Activated CD4-positive, alpha-beta T cell treated with anti-CD3 and anti-CD28 coated beads for 1 hour (primary cell): ENCODE measurements at places on chromosomes 2 and 18.
A peak's percentile ranks its signal among the peaks of the same experiment; 100 is the strongest.

DNA sequence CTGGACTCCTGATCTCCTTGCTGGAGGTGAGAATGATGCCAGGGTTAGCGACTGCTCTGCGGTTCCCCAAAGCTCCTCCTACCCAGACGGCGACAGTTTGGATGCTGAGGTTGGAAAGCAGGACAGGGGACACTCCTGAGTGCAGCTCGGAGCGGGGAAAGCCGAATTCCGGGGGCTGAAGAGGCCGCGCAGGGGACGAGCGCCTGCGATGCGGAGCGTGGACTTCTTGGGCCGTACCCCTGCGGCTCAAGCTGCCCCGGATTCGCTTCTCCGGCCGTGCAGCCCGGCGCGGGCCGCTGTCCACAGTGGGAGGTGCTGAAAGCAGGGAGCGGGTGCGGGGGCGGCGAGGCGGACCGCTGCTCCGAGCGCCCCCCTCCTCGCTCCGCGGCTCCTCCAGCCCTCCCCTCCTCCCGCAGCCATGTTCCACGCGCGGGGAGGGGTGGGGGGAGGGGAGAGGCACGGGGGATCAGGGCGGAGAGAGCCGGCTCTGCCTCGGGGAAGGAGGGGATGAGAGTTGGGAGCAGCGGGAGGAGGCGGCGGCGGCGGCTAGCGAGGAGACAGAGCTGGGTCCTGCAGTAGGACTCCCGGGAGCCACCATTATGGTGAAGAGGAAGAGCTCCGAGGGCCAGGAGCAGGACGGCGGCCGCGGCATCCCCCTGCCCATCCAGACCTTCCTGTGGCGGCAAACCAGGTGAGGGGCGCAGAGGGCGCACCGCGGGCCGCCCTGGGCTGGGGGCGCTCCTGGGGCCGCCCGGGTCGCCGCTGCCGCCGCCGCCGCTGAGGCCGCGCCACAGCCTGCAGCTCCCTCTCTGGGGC is at the start of gene UNC80:
Gene UNC80 (plus strand): TSS at position 359 of the 816 bp plus-strand sequence. CDS start 241 bp downstream, at position 600.
- DNase-seq: no peak

DNA sequence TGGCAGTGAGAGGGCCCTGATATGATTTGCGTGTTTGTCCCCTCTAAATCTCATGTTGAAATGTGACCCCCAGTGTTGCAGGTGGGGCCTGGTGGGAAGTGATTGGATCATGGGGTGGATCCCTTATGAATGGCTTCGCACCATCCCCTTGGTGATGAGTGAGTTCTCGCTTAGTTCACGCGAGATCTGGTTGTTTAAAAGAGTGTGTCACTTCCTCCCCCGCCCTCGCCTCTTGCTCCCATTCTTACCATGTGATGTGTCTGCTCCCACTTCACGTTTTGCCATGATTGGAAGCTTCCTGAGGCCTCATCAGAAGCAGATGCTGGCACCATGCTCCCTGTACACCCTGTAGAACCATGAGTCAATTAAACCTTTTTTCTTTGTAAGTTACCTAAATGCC is 319.9 kb upstream of the ID2 start:
- DNase-seq: no peak

GRCh38 chr18:61953641-61954040 is 60.8 kb upstream of the RNF152 start:
- DNase-seq: no peak

- DNase-seq: no peak
Observed at GRCh38 chr2:23734416-23734815, 192.5 kb downstream of the ATAD2B start.

DNA sequence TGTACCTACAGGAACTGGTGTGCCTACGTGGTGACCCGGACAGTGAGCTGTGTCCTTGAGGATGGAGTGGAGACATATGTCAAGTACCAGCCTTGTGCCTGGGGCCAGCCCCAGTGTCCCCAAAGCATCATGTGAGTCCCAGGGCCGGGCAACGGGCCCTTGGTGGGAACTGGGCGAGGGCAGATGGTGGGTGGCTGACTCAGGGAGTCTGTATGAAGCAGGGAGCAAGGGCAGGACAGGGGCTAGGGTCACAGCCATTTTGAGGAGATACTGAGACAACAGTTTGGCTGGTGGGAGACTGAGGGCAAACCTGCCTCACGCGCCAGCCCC is 1.7 kb downstream of the EMILIN1 start:
- DNase-seq: no peak

DNA sequence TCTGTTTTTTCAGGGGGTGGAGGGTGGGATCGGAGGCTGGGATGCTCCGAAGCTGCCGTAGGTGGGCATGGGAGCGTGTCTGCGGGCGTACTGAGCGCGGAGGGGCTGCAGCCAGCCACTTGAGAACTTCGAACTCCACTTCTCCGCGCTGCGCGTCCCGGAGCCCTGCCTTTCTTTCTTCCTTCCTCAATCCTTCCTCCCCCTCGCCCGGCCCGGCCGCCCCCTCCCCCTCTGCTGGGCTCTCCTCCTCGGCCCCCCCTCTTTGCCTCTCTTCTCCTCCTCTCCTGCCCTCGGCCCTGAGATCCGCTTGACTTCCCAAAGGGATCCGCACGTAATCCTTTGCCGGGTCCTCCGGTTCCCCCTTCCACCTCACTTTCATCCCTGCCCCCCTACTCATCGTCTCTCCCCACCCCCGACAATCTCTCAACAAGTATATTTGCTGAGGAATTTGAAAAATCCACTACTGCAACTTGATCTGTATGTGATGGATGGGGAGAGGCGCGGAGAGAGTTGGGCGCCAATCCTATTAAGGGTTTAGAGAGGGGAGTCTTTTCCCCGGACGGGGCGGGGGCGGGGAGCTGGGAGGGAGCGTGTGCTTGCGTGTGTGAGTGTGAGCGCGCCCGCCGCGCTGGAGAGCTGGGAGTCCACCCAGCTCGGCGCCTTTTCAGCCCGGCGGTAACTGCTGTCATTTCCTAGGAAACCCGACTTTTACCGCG is 1.1 kb downstream of the GLI2 start:
- no peak for DNase-seq

DNA sequence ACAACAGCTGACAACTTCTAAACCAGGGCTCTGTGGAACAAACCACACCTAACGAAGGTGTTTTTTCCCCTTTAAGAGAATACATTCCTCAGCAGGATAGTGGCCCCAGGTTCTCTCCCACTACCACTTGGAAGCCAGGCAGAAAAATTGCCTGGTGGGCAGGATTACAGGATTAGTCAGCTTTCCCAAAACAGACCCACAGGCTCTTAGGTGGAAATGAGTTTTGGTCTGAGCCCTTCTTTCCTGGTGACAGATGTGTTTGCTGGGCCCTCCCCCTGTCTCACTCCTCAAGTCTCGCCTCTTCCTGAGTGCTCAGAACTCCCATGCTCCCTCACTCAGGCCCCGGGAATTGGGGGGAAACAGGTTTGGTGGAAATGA is 139.4 kb upstream of the HAAO start:
- DNase-seq: no peak

- DNase-seq: no peak
Observed at GRCh38 chr18:9263264-9263663, 71.3 kb upstream of the TWSG1 start.

GRCh38 chr18:70659036-70659925 is 370.4 kb downstream of the SOCS6 start:
- peak; percentile 38 for DNase-seq

GRCh38 chr2:62461707-62462106 is 44.3 kb downstream of the TMEM17 start:
- no peak for DNase-seq

GRCh38 chr2:203648273-203648672 is 58.2 kb upstream of the CD28 start:
- no peak for DNase-seq

DNA sequence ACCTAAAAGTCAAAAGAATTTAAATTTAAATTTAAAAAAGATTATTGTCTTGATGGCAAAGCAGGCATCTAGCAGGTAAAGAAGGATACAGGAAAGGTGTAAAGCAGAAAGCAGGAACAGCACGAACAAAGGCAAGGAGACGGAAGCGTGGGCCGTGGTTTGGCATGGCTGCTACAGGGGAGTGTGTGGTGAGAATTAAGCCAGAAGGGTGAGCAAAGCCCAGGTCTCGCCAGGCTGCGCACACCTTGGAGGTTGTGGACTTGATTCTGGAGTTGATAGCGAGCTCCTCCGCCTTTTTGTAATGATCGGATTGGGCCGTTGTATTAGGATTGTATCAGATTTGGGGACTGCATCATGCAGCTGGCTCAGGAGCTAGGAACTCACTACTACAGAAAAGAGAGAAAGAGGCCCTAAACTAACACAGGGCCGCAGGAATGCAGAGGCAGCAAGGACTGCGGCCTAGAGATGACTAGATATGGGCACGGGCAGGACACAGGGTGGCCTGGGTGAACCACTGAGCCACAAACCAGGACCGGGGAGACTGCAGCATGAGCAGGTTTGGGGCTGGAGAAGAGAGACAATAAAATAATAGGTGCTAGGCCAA is 71.4 kb upstream of the TMEM247 start:
- DNase-seq: no peak

DNA sequence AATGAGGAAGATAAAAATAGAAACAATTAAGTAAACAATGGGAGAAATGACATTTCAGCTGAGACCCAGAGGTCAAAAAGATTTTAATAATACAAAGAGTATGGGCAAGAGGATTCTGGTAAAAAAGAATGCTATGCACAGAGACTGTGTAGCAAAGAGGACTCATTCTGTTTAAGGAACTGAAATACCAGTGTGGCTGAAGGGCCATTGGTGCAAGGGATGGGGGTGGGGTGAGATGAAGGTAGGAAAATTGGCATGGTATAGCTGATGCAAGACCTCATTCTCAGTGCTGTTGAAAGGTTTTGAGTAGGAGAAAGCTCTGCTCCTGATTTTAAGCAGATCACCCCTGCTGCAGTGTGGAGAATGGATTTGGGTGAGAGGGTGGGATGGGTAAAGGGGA is 10.8 kb downstream of the GALNT1 start:
- DNase-seq: no peak

- no peak for DNase-seq
Observed at GRCh38 chr2:219442256-219443015, 7.8 kb downstream of the SPEG start.

- no peak for DNase-seq
Observed at GRCh38 chr2:32591669-32592463, 36.0 kb upstream of the TTC27 start.

GRCh38 chr2:20706217-20706616 is 39.3 kb downstream of the GDF7 start:
- no peak for DNase-seq

DNA sequence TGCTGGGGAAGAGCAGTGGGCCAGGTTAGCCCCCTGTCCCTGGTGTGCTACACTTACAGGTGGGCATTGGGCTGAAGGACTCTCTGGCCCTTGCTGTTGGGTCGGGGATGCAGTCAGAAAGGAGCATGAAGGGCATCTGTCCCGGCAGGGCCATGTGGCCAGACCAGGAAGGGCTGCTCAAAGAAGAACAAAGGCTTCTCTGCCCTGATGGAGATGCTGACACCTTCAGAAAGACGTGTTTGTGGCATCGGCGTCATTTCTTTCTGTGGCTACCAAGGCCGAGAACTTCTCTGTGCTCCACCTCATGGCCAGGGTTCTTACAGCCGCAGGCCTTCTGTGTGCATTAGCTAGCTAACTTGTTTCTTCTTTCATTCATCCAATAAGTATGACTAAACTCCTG is 239.1 kb downstream of the FAM210A start:
- no peak for DNase-seq

DNA sequence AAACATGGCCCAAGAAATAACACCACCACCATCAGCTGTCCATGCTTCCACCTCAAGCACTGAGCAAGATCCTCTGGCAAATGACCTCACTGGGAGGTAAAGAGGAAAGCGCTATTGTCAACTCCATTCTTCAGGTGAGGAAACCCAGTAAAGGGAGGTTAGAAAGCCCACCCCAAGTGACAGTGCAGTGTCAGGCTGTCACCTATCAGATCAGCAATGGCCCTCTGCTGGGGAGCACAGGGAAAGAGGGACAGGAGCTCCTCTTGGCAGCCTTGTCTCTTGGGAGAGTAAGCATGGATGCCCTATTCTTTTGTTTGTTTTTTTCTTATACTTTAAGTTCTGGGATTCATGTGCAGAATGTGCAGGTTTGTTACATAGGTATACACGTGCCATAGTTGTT is 104.3 kb upstream of the DAPL1 start:
- DNase-seq: no peak

GRCh38 chr18:79203017-79203605 is 133.9 kb downstream of the ATP9B start:
- DNase-seq: no peak

GRCh38 chr18:9000733-9001132 is 101.8 kb upstream of the NDUFV2 start:
- no peak for DNase-seq

- no peak for DNase-seq
Observed at GRCh38 chr18:34033968-34034367, 190.7 kb downstream of the NOL4 start.

GRCh38 chr18:68394705-68395104 is 320.2 kb downstream of the TMX3 start:
- DNase-seq: no peak

GRCh38 chr2:64259312-64259711 is 115.1 kb upstream of the PELI1 start:
- DNase-seq: no peak

DNA sequence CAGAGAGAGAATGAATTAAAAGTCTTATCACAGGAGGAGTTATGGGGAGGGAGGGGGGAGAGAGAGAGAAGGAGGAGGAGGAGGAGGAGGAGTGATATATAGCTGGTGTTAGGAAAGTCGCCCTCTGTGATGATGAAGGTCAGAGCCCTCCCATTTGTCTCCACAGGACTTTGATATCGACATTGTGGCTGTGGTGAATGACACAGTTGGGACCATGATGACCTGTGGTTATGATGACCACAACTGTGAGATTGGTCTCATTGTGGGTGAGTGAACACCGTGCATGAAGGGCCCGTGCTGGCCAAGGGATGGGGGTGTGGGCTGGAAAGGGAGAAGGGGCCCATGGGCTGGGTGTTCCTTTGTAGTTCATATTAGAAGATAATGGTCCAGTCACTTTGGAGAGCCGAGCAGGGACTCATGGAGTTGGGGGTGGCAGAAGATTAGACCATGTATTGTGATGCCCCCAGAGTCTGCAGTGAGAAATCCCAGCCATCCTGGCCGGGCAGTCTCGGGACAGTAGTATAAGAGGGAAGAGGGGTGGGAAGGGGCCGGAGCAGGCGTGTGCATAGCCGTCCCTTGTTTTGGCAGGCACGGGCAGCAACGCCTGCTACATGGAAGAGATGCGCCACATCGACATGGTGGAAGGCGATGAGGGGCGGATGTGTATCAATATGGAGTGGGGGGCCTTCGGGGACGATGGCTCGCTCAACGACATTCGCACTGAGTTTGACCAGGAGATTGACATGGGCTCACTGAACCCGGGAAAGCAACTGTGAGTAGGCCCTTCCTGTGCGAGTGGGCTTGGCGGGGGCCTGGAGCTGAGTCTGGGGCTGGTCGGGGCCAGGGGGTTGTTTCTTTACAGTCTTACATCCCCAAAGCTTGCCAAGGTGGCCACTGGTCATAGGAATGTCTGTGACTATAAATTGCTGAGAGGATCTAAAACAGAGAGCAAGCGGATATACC is 40.0 kb downstream of the HK2 start:
- no peak for DNase-seq
